SW480 (cell line): ENCODE measurements at places on chromosomes 4 and X.

DNA sequence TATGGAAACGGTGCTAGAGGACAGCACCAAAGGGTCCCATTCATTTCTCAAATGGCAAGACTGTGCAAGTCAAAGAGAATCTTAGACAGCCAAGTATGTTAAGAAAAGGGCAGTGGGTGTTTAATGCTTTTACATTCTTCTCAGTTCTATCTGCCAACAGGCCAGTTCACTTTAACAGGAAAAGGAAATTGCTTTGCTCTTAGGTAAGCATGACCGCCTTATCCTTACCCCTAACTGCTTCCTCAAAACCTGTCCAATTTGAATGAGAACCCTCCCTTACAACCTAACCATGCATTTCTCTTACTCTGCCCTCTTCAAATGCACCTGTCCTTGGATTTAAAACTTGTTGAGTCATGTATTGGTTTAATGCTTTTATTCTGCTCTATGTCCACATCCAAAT lies 44.5 kb upstream of the BLTP1 start:
- no peak for DNase-seq

GRCh38 chr4:32890398-32890797 lies 2170.2 kb downstream of the PCDH7 start:
- no peak for DNase-seq

DNA sequence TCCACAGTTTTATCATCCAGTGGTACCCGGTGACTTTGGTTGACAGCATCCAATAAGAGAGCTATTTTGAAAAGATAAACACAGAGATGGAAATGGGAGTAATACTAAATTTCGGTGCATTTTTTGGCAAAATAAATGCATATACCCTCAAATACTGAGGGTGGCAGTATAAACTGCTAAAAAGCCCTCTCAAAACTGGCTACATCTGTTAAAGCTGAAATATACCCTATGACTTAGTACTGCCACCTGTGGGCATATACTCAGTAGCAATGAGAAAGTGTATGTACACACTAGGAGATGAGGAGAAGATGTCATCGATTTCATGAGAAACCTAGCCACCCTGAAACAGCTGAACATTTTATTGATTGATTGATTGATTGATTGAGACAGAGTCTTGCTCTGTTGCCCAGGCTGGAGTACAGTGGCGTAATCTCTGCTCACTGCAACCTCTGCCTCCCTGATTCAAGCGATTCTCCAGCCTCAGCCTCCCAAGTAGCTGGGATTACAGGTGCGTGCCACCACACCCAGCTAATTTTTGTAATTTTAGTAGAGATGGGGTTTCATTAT lies 12.2 kb upstream of the TMEM128 start:
- DNase-seq, result peak; percentile 74

DNA sequence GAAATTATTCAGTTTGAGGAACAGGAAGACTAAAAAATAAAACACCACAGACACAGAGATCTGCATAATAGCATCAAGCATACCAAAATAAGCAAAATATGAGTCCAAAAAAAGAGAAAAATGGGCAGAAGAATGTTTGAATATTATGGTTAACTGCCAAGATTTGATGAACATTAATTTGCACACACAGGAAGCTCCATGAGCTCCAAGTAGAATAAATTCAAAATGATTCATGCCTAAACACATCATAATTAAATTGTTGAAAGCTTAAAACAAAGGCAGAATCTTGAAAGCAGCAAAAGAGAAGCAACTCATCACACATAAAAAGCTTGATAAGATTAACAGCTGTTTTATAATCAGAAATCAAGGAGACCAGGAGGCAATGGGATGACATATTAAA lies 156.6 kb upstream of the ARSJ start:
- DNase-seq, result no peak

DNA sequence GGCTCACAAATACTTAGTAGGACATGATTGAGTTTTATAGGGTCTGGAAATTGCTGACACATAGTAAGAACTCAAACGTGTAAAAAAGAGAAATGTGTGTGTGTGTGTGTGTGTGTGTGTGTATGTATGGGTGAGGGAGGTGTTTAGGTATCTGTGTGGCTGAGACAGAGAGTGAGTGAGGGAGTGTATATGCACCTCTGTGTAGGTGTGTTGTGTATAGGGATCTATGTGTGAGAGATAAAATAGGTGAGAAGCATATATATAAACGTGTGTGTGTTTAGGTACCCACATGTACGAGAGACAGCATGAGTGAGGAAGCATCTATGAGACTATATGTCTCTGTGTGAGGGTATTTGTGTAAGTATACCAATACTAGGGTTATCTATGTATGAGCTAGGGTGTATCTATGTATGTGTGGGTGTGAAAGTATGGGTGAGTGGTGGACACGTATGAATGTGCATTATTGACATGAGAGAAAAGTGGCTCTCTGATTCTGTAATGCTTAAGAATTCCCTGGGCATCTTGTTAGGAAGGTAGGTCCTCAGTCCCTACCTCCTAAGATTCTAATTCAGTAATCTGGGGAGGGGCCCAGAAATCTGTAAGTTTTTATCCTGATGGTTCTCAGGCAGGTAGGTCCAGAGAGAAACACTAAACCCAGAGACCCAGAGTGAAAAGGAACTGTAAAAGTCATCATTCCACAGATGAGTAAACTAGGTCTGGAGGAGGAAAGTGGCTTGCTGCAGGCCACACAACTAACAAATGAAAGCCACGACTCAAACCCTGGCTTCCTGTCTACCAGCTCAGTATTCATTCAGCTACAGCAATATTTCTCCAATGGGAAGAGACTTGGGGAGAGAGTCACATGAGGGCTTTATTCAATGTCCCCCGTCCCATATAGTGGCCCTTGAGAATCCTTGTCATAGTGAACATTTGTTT lies 237.0 kb downstream of the IDS start:
- no peak for DNase-seq

DNA sequence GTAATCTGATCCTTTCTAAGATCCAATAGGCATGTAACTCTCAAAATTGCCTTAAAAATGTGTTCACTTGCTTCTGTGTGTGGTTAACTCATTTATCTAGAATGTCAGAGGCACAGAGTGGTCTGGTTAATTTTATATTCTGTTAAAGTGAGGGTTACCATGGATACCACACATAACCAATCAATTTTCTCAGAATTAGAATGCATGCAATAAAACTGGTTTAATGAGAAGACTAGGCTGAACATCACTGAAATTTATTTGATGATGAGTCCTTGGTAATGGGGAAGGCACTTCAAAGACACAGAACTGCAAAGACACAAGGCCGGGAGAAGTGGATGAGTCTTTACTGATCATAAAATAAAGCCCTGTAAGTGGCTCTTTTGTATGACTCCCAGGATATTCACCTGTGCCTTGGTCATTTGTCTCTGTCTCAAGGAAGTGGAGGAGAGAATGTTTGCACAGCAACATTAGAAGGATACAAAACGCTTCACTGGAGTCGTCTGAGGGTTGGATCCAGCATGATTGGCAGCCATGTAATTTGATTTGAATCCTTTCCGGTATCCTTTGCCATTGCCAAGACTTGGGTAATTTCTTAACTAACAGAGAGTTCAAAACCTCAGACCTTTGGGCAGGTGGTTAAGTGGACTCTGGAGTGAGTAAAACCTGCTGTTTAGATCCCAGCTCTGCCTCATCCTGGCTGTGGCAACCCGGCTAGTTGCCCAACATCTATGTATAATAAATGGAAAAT lies 94.0 kb upstream of the RBPJ start:
- DNase-seq, result no peak

DNA sequence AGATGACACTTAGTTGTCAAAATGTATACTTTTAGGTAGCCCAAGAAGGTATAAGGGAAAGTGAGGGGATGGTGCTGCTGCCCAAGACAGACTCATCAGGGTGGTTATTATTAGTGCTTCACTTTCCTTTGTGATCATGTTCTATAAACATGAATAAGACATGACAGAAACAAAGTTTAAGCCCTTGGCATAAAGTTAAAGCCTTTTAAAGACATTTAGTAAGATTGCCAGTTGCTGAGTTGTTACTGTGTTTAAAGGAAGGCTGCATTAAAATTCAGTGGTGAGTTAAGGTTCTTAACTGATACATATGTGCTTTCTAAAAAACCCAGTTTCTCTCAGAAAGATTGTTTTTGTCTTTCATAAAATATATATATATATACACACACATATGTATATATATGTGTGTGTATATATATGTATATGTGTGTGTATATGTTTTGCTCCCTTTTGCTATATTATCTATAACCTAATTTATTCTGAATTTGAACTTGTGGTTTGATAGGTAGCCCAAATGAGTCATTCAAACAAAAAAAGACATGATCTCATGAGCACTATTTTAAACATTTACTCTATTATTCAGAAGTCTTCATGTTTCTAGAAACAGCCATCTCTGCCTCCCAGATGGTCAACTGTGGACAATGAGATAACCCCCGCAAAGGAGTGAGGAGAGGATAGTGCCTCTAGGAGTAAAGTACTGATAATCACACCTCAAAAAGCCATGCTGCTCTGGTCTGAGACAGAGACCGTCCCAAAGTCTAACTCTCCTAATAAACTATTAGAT lies 98.1 kb upstream of the OTUD4 start:
- DNase-seq, result no peak

DNA sequence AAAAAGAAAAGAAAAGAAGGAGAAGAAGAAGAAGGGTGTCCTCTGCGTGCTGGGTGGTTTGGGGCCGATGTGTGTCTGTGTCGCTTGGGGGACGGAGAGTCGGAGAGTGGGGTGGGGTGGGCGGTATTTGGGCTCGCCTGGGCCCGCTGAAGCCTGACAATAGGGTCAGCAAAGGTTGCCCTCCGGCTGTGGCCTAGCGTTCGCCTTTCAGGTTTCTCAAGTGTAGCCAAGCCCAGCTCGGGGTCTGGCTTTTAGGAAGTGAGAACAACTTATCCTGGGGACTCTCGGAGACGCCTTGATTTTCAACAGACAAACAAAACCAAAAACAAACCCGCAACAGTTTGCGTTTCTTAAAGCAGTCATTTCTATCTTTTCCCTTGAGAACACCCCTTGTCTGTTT lies 4.1 kb upstream of the SOX3 start:
- no peak for DNase-seq

DNA sequence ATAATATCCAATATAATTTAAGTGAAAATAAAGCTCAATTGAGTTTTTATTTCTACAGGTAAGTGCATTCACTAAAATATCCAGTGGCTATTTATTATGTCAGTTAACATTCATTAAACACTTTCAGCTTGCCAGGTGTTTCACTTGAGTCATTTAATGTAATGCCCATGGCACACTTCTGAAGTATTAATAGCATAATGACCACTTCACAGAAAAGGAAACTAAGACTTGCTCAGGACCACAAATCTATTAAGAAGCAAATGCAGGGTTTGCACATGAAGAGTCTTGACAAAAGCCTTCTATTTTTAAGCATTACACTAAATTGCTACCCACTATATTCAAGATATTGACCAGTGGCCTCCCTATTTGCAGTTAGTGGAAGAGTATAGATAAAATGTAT lies 612.7 kb downstream of the KCTD8 start:
- DNase-seq, result no peak

- no peak for DNase-seq
Observed at GRCh38 chrX:108148524-108148923, 56.9 kb downstream of the ATG4A start.

- no peak for DNase-seq
Observed at GRCh38 chrX:64427281-64427680, 32.0 kb upstream of the MTMR8 start.

DNA sequence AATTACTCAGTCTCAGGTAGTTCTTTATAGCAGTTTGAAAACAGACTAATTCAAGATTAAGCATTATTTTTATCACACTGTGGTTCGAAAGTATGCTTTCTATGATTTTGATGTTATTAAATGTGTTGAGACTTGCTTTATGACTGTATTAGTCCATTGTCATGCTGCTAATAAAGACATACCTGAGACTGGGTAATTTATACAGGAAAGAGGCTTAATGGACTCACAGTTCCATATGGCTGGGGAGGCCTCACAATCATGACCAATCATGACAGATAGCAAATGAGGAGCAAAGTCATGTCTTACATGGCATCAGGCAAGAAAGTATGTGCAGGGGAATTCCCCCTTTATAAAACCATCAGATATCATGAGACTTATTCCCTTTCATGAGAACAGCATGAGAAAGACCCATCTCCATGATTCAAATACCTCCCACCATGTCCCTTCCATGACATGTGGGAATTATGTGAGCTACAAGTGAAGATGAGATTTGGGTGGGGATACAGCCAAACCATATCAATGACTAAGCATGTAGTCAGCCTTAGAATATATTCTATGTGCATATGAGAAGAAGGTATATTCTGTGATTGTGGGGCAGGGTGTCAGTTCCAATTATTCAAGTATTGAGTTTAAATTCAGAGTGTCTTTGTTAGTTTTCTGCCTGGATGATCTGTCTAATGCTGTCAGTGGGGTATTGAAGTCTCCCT lies 44.6 kb upstream of the UGT2A1 start:
- DNase-seq, result no peak

GRCh38 chr4:106708464-106708816 lies 327.7 kb downstream of the DKK2 start:
- no peak for DNase-seq

GRCh38 chr4:744212-744841 lies 38.7 kb downstream of the PCGF3 start:
- no peak for DNase-seq

DNA sequence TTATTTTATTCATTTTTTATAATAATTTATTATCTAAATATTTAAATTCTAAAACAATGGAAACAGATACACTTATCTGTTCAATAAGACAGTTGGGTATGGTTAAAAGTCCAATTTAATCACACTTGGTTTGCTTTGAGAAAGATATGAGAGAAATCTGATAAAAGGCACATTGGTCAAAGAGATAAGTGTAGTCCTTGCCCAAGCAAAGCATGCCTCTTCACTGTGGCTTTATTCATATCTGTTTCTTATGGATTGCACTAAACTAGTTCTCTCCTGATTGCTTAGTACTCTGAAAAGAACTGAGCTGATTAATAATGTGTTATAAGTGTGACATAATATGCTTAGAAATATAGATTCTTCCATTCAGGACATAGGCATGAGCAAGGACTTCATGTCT lies 39.8 kb downstream of the CXCL1 start:
- no peak for DNase-seq
